ENCODE measurements at places on chromosomes 6 and 20.
A peak's percentile ranks its signal among the peaks of the same experiment; 100 is the strongest.

- no peak for DNase-seq
Observed at GRCh38 chr6:154882107-154882506, 113.0 kb upstream of the TIAM2 start.

GRCh38 chr20:34883809-34884208, 7.4 kb downstream of the ACSS2 start:
- DNase-seq: no peak

- DNase-seq: no peak
Observed at GRCh38 chr6:100724696-100725095, 156.4 kb downstream of the ASCC3 start.

DNA sequence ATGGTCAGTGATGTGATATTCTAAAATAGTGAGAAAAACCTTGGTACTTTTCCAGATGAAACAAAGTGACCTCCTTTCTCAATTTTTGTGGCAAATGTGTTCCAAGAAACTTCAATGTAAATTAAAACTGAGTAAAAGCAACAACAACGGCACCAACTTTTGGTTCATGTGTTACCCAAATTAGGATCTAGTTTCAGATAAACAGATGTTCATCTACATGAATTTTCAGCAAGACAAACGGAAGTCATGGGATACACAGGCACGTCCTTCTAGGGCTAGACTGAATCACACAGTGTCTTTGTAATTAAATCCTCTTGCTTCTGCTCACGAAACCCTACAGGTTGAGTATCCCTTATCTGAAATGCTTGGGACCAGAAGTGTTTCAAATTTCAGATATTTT, 915.2 kb downstream of the TFAP2A start:
- DNase-seq: no peak

- DNase-seq: no peak
Observed at GRCh38 chr6:82270881-82271635, 23.5 kb upstream of the IBTK start.

- DNase-seq: no peak
Observed at GRCh38 chr6:26030716-26031115, 56.5 kb upstream of the HFE start.

DNA sequence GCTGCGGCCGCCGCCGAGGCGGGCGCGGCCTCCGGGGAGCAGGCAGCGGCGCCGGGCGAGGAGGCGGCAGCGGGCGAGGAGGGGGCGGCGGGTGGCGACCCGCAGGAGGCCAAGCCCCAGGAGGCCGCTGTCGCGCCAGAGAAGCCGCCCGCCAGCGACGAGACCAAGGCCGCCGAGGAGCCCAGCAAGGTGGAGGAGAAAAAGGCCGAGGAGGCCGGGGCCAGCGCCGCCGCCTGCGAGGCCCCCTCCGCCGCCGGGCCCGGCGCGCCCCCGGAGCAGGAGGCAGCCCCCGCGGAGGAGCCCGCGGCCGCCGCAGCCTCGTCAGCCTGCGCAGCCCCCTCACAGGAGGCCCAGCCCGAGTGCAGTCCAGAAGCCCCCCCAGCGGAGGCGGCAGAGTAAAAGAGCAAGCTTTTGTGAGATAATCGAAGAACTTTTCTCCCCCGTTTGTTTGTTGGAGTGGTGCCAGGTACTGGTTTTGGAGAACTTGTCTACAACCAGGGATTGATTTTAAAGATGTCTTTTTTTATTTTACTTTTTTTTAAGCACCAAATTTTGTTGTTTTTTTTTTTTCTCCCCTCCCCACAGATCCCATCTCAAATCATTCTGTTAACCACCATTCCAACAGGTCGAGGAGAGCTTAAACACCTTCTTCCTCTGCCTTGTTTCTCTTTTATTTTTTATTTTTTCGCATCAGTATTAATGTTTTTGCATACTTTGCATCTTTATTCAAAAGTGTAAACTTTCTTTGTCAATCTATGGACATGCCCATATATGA, 3.2 kb downstream of the MARCKS start:
- DNase-seq: peak; percentile 85
